ENCODE measurements at places on chromosomes 13 and 19.

DNA sequence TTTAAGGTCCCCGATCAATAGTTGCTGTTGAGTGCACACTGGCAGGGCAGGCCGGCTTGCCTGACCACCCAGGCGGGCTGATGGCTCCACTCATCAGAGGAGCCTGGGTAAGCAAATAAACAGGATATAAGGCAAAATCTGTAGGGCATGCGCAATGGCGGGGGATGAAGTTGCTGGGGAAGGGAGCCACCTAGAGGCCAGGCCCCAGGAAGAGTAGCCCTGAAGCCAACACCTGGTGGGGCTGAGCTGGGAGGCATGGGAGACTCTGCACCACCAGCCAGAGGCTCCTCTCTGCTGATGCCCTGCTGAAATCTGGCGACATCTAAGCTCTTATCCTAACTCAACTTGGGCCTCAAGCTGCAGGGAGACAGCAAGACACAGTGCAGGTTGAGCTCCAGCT, 324.3 kb downstream of the ZNF536 start:
- no peak for DNase-seq

GRCh38 chr19:18423258-18424020, 4.2 kb downstream of the SSBP4 start:
- no peak for DNase-seq

DNA sequence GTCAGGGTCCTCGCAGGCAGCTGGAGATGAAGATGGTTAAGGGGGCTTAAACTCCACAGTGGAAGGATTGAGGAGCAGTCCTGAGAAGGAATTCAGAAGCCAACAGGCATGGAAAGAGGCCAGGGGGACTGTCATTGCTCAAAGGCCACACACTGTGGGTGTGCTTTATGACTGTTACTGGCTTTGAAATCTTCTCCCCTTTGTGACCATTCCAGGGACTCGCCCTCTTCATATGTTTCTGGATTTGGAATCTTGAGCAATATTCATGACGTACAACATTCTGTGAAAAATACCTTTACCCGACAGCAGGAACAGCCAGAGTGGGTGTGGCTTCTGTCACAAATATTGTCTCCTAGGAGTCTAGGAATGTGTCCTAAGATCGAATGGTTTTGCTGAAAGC, 16.6 kb downstream of the CEACAM7 start:
- DNase-seq: no peak

DNA sequence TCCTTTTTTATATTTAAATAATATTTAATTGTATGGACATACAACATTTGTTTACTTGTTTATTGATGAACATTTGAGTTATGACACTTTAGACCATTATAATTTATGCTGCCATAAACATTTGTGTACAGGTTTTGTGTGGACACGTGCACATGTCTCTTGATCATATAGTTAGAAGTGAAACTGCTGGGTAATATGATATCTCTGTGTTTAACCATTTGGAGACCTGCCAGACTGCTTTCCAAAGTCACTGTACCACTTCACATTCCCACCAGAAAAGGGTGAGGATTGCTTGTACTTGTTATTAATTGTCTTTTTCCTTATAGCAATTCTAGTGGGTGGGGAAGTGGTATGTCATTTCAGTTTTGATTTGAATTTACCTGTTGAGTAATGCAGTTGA, 145.6 kb upstream of the KLHL1 start:
- peak; percentile 74 for DNase-seq

- peak; percentile 77 for DNase-seq
Measured at GRCh38 chr19:2610637-2611482, 91.6 kb downstream of the GNG7 start.

DNA sequence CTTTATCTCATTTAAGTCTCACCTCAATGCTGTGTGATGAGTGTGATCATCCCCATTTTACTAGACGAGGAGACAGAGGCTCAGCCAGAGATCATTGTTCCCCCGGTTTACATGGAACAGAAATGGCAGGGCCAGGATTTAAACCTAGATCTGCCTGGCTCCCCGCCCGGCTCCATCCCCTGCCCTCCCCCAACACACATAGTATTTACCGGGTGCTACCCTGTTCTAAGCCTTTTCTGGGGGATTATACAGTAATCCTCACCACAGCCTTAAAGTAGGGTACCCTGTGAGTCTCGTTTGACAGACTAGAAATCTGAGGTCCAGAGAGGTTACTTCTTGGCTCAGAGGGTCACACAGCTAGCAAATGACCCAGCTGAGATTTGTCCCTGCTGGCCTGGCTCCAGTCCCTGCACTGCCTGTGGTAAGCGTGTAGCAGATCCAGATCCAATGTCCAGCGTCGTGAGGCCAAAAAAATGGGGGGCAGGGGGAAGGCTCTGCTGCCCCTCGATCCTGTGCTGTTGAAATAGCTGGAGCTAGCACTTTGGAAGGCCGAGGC, 3.8 kb upstream of the KLC3 start:
- DNase-seq: no peak

GRCh38 chr13:65915195-65915594, 1314.9 kb downstream of the PCDH9 start:
- no peak for DNase-seq

DNA sequence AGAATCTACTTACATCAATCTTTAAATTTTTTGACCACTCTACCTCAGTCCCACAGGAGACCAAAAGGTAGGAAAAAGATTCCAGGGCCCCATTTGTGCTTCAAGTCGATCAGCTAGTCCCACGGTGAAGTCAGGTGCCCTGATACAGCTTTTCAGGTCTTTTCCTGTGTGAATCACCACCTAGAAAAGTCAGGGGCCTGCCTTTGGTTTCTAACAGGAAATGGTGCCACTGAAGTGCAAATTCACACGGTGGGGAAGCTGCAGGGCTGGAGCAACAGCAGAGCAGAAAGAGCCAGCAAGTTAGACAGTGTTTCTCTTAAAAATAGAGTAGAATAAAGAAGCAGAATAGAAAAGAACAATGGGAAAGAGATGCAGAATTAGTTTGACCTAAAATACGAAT, 107.5 kb downstream of the KLF12 start:
- DNase-seq: no peak

GRCh38 chr19:33859016-33859415, 62.3 kb downstream of the KCTD15 start:
- no peak for DNase-seq

DNA sequence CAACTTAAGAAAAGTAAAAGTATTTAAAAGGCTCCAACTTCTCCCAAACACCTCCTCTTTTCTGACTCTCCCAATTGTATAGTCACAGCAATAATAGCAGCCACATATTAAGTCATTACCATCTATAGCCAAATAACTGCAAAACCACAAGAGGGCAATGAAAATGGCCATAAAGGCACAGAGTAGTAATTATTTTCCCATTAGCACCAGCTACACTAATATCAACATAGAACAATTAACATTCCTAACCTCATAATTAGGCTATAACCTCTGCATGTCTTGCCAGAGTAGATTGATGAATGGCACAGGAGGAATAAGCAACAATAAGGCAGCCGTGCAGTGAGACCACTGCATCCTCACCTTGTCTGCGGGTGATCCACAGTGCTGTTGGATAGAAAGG, 226.4 kb upstream of the SERP2 start:
- no peak for DNase-seq

DNA sequence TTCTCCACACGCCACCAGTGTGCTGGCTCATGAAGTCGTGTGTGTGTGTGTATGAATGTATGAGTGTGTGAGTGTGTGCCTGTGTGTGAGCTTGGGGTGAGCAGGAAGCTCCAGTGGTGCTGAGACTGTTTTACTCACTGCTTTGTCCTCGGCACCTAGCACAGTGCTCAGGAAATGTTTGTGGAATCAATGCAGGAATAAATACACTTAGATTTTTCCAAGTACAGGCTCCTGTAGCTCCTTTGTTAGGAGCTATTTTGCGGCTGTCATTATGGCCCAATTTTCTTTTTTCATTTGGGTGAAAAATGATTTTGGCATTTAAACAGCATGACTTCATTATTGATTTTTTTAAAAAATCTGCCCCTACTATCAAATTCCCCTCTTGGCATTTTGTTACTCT, 193.5 kb upstream of the KL start:
- peak; percentile 10 for DNase-seq

GRCh38 chr13:89900104-89900765, 1447.3 kb upstream of the MIR17HG start:
- DNase-seq: no peak

- no peak for DNase-seq
Measured at GRCh38 chr19:50046649-50047503, 21.1 kb downstream of the ZNF473 start.
